ENCODE measurements at places on chromosomes 4 and X.

GRCh38 chr4:185437809-185438208 lies 12.0 kb upstream of the UFSP2 start:
- no peak for DNase-seq

DNA sequence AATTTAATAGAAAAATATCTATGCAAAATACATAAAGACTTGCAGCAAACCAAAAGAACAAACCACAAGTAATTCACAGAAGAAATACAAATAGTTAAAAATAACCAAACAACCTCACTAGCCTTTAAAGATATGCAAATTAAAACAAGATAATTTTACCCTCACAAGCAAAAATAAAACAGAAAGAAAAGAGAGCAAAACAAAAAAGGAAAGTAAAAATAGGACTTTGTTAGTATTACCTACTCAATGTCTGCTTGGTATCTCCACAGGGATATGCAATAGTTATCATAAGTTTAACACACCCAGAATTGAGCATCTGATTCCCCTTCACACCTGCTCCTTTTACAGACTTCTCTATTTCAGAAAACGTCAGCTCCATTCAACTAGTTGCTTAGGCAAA lies 737.5 kb upstream of the MAGEB2 start:
- peak; percentile 11 for DNase-seq

DNA sequence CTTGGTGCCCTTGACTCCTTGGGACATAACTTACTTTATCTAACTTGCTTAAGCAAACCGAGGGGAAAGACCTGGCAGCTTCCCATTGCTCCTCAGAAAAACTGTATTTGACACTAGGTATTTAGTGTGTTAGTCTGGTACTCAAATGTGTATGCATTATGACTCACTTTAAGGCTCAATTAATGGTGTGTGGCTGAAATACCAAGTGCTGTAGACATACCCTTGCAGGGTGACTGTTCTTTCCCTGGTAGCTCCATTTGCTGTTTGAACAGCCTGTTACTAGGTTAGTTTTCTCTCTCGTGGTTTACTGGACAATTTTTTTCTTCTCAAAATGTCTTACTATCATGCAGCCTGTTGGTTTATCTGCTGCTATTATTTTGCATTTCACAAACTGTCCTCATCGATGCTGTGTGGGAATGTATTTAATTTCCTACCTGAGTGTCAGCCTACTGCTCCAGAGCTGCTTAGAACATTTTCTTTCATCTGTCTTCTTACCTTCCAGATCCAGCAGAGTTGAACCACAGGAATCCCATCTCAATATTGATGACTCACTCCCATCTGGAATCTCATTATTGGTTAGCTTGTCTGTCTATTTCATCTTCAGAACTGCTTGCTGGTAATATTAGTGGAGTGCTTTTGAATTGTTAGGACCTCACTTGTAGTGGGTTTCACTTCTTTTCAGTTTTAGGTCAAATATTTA lies 158.0 kb upstream of the FAT1 start:
- DNase-seq = no peak

GRCh38 chr4:16217300-16218051 lies 8.8 kb downstream of the TAPT1 start:
- peak; percentile 43 for DNase-seq

- no peak for DNase-seq
Measured at GRCh38 chrX:21656587-21657317, 1.4 kb downstream of the KLHL34 start.

DNA sequence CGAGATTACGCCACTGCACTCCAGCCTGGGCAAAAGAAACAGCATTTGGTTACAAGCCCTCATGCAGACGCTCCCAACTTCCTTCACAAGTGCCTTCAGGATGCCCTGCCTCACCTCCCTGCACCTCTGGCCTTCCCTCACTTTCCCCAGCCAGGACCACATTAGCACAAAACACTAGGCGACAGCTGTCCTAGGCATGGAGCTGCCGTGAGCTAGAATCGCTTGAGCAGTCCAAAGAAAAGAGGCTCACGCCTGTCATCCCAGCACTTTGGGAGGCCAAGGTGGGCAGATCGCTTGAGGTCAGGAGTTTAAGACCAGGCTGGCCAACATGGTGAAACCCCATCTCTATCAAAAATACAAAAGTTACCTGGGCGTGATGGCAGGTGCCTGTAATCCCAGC lies 15.8 kb downstream of the RNF212 start:
- no peak for DNase-seq

- no peak for DNase-seq
Measured at GRCh38 chr4:147847751-147848590, 116.1 kb downstream of the ARHGAP10 start.

DNA sequence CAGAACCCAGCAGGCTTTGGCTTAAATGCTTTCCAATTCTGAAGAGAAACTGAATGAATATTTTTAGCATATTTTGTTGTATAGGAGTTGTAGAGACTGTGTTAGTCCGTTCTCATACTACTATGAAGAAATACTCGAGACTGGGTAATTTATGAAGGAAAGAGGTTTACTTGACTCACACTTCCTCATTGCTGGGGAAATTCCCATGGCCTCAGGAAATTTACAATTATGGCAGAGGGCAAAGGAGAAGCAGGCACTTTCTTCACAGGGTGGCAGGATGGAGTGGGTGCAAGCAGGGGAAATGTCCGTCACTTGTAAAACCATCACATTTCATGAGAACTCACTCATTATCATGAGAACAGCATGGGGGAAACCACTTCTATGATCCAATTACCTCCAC lies 291.7 kb downstream of the PACRGL start:
- DNase-seq = no peak

GRCh38 chrX:3449287-3449686 lies 102.8 kb upstream of the MXRA5 start:
- no peak for DNase-seq

DNA sequence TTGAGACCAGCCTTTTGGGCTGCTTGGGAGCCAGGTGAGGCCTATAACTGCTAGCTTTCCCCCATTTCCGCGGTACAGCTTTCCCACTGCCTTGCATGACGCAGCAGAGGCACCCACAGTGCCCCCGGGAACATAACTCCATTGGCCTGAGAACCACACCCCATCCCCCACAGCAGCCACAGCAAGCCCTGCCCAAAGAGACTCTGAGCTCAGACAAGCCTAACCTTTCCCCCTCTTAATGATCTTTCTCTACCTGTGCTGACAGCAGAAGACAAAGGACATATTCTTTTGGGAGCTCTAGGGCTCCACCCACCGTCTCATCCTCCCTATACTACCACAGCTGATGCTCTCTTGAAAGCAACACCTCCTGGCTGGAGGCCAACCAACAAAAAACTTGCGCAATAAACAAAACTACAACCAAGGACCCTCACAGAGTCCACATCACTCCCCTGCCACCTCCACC lies 114.8 kb downstream of the FANCB start:
- DNase-seq = no peak

DNA sequence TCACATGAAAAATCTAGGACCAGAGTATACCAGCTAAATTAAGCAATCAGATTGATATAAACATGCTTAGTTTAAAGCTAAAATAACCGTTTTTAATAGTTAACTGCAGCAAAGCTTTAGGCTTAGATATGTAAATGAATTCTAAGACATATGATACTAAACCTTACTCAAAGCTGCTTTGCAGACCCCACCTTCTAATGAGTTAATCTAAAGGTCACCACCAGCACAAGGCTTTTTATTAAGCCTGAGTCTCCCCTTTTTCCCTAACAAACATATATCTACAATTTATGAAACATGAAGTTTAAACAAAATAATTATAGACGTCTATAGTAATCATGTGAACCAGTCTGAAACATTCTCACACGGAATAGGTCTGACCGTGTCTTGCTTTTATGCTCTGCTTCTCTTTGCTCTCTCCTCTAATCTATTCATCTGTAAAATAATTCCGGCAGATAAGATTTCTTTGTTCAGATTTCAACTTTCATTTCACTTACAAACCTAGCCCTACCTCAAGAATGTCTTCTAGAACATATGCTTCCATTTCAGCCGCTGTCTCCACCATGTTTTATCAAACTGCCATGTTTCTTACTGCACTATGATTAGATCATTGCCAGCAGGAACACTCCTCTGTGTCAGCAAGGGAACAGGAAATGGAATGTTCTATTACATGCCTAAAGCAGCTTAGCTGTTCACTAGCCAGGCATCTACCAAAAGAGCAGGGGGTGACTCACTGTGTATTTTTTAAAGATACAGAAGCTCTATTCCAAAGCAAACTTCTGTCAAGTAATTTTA lies 35.9 kb downstream of the ANKRD17 start:
- peak; percentile 65 for DNase-seq

GRCh38 chr4:142861351-142861750 lies 15.2 kb upstream of the INPP4B start:
- DNase-seq = no peak

GRCh38 chr4:125956276-125956675 lies 641.5 kb downstream of the FAT4 start:
- DNase-seq = no peak

DNA sequence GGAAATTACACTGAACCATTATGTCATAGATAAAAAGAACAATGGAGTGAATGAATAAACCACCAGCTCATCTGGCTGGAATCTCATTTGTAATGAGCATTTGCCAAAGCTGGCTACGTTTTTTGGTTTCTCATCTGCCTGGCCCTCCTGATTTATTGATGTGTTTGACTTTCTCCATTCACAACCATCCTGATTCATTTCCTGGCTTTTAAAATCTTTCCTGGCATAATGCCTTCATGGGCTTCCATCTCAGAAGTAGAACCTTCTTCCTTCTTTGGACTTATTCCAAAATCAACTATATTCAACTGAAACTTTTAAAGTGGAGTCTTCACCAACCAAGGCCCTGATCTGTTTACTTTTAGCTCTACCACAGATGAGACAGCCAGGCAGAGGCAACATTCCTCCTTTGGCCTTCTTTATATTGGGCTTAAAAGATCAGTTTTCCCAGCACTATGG lies 36.0 kb upstream of the ARSJ start:
- no peak for DNase-seq

- DNase-seq = no peak
Measured at GRCh38 chr4:111230265-111230664, 607.4 kb upstream of the PITX2 start.

DNA sequence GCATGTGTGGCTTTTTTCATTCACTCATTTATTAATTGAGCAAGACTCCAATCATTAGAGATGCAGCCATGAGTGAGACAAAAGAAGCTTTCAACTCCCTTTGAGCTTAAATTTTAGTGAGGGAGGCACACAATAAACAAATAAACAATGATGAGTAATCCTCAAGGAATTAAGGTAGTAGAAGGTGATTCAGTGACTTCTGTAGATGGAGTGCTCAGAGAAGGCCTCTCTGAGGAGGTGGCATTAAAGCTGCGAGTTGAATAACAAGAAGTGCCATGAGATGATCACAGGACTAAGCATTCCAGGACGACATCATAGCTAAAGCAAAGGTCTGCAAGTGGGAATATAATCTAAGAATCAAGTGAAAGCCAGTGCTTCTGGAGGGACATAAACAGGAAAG lies 77.6 kb downstream of the NWD2 start:
- no peak for DNase-seq

- DNase-seq = peak; percentile 50
Measured at GRCh38 chr4:138967313-138967712, 48.3 kb upstream of the NOCT start.

DNA sequence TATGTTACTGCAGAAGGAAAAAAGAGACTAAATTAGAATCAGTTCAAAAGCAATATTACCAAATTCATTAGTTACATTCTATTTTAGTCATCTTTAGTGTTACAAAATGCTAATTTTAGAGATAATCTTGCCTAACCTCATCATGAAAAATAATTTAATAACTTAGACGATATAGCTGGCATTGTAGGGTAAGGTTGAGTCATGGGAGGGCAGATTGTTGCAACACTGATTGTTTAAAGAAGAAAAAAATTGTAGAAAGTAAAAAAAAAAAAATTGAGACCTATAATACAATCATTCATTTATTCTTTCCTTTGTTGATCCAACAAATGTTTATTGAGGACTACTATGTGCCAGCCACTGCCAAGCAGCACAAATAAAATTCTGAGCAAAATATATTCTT lies 330.9 kb downstream of the GBA3 start:
- no peak for DNase-seq

DNA sequence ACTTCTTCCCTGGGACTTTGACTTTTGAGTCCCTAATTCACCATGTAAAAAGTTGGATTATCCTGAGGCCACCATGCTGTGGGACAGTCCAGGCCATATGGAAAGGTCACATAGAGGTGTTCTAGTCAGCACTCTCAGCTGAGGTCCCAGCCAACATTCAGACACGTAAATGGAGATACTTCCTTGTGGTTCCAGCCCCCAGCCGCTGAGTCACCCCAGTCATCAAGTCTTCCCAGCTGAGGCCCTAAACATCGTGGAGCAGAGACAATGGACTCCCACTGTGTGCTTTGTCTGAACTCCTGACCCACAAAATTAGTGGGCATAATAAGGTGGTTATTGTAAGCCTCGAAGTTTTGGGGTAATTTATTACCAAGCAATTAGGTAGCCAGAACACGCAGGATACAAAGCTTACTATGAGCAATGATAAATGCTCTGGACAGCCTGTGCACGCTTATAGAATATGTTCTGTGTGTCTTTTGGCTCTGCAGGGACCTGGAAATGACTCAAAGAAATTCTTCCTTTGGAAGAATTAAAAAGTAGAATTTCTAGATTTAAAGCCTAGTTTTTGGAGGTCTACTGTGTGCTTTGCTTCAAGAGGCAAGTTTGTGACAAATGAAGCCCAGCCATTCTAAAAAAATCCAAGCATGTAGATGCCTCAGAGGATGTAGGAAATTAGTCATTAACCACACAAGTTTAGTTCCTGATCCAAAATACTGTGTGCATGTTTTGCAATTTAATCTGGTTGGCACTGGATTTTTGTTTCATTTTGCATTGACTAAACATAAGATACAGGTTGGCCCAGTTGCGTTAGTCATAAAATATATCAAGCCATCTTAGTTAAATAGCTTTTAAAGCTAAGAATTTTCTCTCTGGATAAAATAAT lies 33.2 kb upstream of the SLC9A7 start:
- peak; percentile 41 for DNase-seq

GRCh38 chr4:74632634-74633033 lies 161.7 kb downstream of the BTC start:
- DNase-seq = no peak

GRCh38 chr4:129176864-129177263 lies 80.9 kb downstream of the C4orf33 start:
- no peak for DNase-seq

DNA sequence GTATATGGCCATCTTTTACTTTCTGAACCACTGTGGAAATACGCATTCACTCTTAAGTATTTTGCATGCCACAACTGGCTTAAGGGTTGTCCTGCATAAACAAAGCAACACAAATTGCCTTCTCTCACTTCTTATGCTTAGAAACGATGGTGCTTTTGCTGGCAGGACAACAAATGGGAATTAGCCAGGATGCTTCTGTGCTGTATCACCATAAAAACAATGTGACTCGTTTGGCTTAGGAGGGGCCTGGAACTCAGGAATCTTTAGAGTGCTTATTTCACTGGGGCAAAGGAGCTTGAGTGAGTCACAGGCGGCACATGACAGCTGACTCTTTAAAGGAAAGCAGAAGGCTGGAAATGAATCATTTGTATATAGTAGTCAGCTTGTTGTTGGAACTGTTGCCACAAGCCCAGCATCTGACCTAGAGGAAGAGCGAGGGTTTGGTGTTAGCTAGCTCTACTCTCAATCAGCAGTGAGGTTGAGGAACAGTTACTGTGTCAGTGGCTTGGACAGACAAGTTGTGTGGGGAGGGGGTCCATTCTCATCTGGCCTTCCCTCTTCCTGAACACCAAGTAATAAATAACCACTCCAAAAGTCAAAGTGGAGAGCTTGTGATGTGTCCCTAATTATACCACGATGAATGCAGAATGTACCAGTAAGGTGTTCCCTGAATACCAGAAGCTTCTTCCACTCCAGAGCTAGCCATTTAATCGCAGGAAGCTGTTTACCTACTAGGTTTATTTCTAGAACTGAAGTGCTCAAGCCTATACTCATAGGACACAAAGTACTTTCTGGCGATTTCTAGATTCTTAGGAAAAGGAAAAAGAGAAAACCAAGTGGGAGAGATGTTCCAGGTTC lies 293.1 kb downstream of the CAMK2D start:
- DNase-seq = no peak

Data from GM13976 (cell line).